AML-193 (cell line): ENCODE measurements at places on chromosomes 11 and 22.

- no peak for DNase-seq
Measured at GRCh38 chr11:65102142-65103095, 6.4 kb downstream of the VPS51 start.

DNA sequence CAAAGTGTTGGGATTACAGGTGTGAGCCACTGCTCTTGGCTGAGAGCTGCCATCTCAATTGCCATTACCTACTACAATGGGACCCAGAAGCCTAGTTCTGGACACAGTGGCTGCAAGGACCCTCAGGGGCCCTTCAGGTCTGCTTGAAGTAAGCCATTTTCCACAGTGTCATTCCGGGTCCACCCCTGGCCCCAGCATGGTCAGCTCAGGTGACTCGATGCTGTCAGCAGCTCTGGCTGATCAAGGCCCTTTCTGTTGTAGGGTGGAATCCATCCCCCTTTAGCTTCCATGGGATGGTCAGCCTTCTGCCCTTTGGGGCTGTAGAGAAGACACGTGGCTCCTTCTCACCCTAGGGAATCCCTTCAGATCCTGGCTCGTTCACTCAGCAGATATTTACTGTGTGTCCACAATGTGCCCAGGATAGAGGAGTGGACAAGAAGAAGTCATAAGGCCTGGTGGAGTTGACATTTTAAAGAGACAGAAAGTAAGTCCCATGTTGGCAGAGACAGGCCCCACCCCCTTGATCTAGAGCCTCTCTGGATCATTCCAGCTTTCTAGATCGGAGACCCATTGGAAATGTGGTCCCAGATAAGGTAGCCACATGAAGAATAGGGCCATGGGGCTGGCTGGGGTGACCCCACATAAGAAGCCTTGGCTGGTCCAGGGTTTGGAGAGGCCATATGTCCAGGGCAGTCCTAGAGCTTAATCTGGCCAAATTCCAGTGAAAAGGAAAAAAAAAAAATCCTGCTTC is 15.1 kb upstream of the KAT5 start:
- DNase-seq = no peak

GRCh38 chr11:86938900-86939880 is 16.0 kb downstream of the FZD4 start:
- peak; percentile 43 for DNase-seq

GRCh38 chr11:67435727-67436458 is 1.6 kb downstream of the PTPRCAP start:
- no peak for DNase-seq

DNA sequence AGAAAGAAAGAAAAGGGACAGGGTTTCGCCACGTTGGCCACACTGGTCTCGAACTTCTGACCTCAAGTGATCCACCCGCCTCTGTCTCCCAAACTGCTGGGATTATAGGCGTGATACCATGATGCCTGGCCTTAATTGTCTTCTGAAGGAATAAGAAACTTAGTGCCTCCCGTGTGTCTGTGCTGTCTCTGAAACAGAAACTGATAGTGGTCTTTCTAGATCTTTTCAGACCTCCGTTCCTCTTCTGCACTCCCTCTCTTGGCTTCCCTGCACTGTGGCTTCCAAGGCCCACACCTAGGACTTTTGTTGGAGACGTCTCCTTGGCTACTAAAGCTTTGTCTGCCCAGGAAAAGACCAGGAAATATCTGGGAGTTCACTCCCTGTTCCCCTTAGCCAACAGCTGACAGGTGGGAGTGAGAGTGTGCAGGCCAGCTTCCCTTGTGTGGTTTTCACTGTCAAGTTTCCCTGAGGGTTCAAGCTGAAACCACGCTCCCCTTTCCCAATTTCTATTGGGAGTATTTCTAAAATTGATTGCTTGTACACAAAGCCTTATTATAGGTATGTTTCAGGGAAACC is 10.1 kb upstream of the HTR3B start:
- DNase-seq = no peak

DNA sequence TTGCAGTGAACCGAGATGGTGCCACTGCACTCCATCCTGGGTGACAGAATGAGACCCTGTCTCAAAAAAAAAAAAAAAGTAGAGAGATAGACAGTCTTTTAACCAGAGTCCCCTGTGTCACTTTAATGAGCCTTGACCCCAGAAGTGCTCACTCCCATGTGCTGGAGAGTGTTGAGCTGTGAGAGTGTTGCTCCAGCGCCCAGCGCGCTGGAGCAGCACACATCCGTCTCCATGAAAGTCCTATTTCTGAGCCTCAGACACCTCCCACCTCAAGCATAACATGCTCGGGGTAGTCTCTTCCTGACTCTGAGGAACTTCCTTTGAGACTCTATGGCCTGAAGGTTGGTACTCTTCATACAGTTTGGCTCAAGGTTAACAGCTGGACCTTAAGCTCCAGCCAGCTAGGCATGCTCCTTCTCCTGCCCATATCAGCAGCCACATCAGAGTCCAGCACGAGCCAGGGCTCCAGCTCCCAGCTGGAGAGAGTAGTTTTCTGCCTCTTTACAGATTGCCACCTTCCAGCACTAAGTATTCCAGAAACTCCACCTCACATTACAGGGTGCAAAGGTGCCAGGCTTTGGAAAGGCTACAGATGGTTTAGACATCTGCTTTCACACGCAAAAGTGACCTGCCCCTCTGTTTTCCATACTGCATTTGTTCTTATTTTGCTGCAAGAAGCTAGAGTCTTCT is 29.4 kb upstream of the UBASH3B start:
- no peak for DNase-seq

- no peak for DNase-seq
Measured at GRCh38 chr11:19868281-19868821, 155.7 kb downstream of the NAV2 start.

GRCh38 chr11:67464411-67465188 is 4.5 kb downstream of the TMEM134 start:
- DNase-seq = peak; percentile 85

DNA sequence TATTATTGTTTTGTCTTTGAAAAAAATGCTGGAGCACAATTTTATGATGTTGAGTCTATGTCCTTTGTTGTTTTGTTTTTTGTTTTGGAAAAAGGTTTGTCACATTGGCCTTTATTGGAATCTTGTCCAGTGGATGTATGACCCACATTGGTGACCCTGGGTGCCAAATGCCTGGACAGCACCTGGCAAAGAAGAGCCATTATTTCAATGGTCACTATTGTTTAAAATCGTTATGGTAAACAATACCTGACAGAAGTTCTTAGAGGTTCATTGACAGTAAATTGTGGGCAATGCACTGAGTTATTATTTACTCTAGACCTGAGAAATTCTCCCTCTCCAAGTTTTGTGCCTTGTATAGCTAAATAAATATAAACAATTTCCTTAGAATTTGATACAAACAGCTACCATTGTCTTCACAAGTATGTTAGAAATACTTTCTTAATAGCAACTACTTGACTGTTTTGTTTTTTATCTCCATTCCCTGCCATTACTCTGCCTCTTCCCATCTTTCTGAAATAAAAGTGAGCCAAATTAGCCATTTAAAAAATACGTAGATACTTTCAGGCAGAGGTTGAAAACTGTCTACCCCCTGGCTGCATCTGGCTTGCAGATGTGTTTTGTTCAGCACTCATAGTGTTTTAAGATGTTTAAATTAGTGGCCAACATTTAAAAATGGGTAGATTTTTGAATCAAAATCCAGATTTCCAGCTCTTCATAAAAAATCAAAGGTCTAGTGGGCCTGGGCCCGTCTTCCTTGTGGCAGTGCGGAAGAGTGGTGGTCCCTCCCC is 39.9 kb downstream of the BMAL1 start:
- no peak for DNase-seq

DNA sequence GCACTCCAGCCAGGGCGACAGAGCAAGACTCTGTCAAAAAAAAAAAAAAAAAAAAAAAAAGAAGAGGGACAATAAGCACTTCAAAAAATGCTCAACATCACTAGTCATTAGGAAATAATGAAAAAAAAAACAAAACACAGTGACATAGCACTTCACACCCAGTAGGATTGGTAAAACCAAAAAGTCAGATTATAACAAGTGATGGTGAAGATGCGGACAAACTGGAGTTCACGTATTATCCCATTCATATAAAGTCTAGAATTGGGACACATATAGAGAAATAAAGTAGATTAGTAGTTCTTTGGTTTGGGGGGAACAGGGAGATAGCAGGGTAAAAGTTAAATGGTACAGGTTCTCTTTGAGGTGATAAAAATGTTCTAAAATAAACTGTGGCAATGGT is 64.6 kb downstream of the MRTFA start:
- no peak for DNase-seq

- DNase-seq = no peak
Measured at GRCh38 chr22:32354360-32355351, 3.0 kb upstream of the RFPL3 start.

DNA sequence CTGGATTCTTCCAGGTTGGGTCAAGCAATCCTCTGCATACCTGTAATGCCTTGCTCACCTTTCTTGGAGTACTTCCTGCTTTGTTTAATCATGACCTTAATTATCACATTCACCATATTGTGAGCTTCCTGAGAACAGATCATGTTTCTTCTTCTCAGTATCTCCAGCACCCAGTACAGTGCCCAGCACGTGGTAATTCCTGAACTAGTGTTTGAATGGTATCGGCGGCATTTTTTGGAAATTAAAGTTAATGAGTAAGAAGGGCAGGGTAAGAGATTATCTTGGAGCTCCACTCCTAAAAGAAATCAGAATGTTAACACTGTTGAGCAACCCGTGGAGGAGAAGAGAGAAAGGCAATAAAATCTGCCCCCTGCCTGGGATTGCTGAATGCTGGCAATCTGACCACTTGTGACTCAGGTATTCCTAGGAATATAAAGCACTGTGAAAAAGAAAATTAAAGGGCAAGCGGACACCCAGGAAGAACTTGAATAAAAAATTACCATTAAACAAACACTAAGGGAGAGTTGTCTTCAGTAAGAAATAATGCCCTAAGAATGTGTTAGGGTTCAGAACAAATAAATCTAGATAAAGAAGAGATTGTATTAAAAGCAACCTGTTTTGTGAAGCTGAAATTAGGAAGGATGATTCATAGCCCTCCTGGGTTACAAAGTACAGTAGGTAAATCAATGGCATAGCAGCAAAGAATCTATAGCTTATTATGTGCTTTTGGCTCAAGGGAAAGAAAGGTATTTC is 92.9 kb downstream of the PDHX start:
- DNase-seq = no peak

DNA sequence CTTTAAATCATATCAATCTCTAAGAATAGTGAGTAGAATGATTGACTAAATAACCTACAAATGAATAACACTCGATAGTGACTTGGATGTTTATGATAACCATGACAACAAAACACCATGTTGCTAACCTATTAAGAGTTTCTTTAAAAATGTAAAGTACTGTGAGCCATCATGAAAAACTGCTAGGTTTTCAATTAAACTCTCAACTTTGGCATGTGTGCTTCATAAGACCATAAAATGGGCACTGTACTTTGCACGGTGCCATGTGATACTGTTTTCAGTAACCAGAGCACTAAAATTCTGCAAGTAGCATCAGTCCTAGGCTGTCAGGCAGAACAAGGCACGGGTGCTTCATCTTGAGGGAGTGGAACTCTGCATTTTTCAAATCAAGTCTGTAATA is 96.2 kb upstream of the TRIM77 start:
- DNase-seq = no peak

GRCh38 chr22:48955351-48956311 is 872.0 kb downstream of the BRD1 start:
- no peak for DNase-seq

DNA sequence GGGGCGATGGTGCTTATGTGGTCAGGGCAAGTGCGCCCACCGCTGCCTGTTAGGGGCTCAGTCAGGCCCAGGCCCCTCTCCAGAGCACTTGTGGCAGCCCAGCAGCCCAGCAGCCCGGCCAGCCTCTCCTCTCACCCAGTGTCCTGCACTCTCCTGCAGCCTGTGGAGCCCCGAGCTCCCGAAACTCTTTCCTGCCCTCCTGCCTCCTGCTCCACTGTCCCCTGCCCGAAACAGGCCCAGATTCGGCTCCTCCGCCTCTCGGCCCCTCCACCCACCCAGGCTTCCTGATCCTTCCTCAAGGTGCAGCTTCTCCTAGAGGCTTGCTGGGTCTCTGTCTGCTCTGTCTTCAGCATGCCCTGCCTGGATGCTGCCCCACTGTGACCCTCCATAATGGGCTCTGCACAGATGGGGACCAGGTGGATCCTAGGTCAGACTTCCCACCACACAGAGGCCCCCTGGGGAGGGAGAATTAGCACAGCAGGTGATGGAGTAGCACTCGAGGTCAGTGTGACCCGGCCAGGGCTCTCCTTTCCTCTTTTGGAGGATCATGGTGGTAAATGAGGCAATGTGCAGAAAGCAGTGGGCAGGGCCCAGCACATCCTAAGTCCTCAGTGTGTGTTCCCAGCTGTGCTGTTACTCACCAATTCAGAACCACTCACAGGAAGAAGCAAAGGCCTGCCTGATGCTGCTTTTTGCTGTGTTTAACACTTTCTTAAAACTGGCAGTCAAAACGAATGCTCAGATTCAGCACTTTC is 18.6 kb upstream of the NAP1L4 start:
- no peak for DNase-seq
